ENCODE measurements at places on chromosomes 5 and 9. TPM values are rescaled to one million over a fixed set of nuclear protein-coding genes. Genes with fewer than 3 reads are reported as not detected.

The PHF24 gene
- total RNA-seq, result 0.69 TPM

The GPR150 gene
- total RNA-seq, result not detected

The ZFP37 gene
- total RNA-seq, result 12.7 TPM

The IRGM gene
- total RNA-seq, result not detected

The PCDHGA6 gene
- 9.6 TPM for total RNA-seq

The GEMIN5 gene
- total RNA-seq, result 18.0 TPM

The CCNJL gene
- 4.7 TPM for total RNA-seq

The C5orf34 gene
- 9.7 TPM for total RNA-seq

All from urinary bladder (tissue), 4 donors.